ENCODE measurements at places on chromosomes 3 and 15.

- DNase-seq: no peak
Observed at GRCh38 chr15:64288577-64288976, 67.4 kb downstream of the CSNK1G1 start.

DNA sequence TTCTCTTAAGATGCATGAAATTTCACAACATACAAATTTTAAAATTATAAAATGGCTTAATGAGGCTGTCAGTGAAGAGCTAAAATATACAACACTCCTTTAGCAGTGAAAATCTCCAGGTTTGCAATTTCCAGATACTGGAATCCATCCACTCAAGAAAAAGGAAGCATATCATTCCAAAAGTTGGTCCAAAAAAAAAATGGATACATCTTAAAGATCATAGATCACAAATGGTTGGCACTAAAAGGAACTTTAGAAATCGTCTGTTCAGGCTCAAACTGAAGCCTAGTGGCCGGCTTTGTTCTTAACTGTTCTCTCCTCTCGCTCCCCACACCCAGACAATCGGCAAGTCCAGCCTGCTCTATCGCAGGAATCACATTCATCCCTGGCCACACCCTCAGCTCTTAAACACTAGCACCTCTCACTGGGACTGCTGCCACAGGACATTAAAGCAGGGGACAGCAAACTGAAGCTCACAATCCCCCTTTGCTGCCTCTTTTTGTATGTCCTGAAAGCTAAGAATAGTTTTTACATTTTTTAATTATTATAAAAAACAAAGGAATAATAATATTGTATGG, 130.3 kb upstream of the CDIN1 start:
- DNase-seq: no peak

DNA sequence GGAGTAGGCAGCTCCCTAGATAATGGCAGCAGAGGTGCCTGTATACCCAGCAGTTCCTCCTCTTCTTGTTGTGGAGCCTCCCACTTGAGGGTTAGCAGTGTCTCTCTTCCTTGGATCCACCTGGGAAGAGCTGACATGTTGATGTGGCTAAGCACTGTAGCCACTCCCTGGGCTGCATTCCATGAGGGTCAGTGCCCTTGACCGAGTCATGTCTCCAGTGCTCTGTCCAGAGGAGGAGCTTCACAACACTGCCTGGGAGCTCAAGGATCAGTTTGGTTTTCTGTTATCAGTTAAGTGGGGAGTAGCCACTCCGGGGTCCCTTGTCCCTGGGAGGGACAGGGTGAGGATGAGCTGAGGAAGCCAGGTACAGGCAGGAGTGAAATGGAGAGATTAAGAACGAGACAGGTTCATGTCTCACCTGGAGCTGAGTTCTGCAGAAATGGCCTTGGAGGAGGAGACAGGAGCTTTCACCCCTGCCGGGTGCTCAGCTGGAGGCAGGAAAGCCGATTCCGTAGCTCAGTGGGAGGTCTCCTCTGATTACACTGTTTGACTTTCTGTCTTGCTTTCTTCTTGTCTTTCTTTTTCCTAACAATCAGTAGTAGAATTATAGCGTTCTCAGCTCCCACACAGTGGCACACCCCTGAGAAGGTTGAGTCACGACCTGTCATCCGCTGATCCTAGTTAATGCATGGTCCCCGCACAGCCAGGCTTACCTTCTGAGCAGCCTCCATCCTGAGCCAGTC, 57.9 kb upstream of the SEC22A start:
- DNase-seq: no peak

DNA sequence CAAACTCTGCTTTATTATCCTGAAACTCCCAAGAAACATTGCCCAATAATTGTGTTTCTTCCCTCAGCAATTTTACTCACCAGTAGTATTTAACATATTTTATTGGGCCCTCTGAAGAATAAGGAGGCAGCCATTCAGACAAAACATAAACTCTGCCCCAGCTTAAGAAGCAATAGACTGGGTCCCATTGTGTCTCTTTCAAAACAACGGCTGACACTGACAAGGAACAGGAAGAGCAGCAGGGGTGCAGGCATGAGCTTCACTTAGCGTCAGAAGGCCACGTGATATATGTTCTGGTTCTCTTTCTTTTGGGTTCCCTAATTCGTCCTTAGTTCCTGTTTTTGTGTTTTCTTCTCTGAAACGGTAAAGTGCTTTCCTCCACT, 242.3 kb downstream of the FHIT start:
- DNase-seq: peak; percentile 75

DNA sequence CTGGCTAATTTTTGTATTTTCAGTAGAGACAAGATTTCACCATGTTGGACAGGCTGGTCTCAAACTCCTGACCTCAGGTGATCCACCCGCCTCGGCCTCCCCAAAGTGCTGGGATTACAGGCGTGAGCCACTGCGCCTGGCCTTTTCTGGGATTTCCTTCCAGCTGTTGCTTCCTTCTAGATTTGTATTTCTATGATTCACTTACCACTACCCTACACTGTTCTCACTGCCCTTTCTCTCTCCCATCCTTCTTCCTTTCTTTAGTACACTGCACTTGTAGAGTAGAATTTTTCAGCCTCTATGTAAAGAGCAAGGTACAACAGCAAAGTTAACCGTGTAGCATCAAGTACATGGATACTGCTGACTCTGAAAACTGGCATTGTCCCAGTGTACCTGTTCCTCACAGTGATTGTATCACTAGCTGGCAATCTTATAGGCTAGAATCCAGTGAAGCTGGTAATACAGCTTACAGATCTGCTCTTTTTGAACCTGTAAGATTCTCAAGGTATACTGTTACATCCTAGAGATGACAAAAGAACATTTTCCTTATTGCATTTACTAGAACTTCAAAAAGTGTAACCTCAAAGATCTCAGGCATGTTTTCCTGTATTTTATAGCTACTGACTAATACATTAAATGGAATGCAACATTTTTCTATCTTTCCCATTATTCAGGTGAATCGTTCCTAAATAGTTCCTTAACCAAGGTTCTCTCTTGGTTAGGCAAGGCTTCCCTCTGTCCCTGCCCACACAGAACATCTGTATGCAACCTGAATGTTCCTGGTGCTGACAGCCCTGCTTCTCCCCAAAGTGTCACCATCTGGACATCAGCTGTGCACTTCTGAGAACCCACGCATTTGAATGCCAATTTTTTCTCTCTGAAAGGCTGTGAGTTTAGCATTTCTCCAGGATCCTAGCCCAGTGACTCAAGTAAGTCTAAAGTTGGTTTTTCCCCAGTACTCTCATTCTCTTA, 74.1 kb upstream of the RAP2B start:
- peak; percentile 19 for DNase-seq

DNA sequence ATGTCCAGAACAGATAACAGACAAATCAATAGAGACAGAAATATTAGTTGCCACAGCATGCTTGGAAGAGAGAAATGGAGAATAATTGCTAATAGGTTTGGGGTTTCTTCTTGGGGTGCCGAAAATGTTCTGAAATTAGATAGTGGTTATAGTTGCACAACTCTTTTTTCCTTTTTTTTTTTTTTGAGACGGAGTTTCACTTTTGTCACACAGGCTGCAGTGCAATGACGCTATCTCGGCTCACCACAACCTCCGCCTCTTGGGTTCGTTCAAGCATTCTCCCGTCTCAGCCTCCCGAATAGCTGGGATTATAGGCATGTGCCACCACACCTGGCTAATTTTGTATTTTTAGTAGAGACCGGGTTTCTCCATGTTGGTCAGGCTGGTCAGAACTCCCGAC, 163.3 kb downstream of the PLCH1 start:
- DNase-seq: no peak

- no peak for DNase-seq
Observed at GRCh38 chr3:101995371-101996046, 146.2 kb downstream of the NFKBIZ start.

GRCh38 chr3:143991713-143992112, 20.1 kb downstream of the DIPK2A start:
- no peak for DNase-seq

DNA sequence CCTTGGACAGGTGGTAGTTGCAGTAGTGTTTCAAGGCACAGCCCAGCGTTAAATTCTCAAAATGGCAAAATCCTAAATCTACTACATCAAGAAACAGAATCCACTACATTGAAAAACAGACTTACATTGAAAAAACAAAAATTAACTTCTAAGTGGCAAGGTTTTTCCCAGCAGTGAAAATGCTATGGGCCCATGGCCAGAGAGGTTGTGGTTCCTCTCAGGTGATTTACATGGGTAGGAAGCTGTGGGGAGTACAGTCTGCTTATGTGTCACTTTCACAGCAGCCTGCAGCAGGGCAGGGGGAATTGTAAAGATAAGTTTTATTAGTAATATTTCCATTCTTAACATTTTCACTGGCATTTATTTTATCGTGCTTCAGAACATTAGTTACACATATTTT, 24.9 kb downstream of the TTC14 start:
- no peak for DNase-seq

- DNase-seq: no peak
Observed at GRCh38 chr3:53069422-53070068, 23.7 kb upstream of the SFMBT1 start.

DNA sequence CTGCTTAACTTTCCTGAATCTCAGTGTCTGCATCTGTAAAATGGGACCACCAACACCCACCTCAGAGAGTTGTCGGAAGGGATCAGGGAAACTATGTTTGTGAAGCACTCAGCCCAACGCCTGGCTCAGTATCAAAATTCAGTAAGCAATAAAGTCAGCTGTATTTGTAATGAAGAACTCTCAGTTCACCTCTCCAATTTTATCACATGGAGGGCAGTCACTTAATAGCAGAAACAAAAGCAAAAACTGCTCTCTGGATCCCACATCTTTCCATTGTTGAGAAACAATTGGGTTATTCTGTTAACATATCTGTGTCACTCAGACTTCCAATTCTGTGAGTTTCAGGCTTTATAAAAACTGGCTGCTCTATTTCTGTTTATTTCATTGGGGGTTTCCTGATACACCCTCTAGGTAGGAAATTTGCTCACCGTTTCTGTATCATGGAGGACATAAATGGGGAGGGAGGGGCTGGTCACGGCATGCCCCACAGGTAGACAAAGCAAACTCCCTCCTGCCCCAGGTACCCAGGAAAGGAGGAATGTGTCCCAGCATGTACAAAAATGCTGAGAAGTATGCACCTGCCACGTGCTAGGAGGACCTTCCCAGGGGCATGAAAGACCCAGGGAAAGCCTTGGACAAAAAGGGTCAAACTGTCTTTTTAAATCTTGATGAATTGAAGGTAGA, 81.4 kb upstream of the LMOD3 start:
- DNase-seq: no peak

- no peak for DNase-seq
Observed at GRCh38 chr3:30084971-30085403, 521.4 kb upstream of the TGFBR2 start.

DNA sequence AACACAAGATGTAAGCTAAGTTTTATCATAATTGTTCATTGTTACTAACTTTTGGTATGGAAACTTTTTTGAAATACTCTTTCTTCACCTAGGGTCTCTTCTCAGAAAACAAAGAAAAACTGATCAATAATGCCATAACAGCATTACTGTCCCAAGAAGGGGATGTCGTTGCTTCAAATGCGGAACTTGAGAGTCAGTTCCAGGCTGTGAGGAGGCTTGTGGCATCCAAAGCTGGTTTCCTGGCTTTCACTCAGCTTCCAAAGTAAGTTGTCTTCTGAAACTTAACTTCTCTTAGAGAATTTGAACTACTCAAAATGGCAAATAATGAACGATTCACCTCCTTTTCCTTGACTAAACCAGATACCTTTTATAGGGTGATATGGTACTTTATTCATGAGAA, 39.3 kb downstream of the DNAJC13 start:
- no peak for DNase-seq

GRCh38 chr3:70614111-70614510, 301.7 kb upstream of the MDFIC2 start:
- no peak for DNase-seq

GRCh38 chr3:46359733-46360493, 6.0 kb downstream of the CCR2 start:
- peak; percentile 95 for DNase-seq

DNA sequence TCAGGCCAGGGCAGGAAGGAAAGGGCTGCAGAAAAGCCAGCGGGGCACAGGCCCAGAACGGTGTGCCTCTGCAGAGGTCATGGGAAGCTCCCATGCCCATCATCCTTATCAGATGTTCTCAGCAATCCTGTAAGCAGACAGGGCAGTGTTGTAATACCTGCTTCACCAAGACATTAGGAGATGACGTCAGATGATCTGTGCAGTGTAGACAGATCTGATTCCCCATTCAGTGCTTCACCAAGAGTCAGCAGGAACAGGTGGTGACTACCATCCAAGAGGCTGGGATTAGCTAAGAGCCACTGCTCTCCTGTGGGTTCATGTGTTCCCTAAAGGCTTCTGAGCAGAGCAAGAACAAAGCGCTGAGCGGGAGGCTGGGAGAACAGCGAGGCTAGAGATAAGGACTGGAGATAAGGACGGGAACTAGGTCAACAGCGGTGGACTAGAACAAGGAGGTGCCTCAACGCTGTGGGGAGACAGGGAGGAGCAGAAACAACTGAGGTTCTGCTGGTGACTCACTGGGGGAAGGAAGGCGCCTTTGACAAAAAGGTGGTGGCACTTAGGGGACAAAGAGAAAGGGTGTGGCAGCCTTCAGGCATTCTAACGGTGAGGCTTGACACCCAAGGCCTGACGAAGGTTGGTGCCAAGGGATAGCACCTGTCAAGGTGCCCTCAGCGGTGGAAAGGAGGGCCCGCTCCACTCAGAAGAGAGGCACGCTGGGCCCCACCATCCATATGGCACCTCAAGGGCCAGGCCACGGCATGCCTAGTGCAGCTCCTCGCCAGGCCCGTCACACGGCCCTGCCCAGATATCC, 28.4 kb downstream of the CCDC12 start:
- DNase-seq: peak; percentile 33

DNA sequence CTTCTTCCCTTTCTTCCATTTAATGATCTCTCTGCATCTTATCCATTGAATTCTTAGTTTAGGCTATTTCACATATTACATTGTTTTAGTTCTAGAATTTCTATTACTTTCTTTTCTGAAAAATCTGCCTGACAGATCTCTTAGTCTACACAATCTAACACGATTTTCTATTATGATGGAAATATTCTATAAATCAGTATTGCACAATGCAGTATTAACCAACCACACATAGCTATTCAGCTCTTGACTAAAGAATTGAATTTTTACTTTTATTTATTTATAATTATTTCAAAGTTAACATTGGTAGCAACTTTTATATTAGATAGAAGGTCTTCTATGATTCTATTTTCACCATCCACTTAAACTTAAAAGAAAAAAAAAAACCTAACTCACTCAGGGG, 36.2 kb upstream of the GOLGA8A start:
- DNase-seq: no peak

DNA sequence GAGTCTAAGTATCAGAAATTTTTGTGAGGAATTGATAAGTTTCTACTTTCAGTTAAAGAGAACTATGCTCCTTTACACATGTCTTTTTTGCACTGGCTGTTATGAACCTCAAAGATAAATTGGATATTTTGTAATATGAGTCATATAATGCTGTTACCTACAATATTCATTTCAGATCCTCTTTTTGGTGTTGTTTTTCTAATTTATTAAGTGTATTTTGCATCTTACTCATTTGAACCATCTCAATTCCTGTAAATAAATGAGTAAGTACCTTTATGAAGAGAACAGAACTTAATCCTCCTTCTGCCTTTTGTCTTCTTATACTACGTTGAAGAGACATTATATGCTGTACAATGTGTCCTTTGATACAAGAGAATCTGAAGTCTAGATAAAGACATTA, 74.4 kb downstream of the ZIC1 start:
- DNase-seq: no peak

GRCh38 chr3:31067004-31067403, 172.5 kb upstream of the GADL1 start:
- DNase-seq: peak; percentile 68
